T-helper 1 cell (primary cell): ENCODE measurements at places on chromosomes 16 and 17.
A peak's percentile ranks its signal among the peaks of the same experiment; 100 is the strongest.

DNA sequence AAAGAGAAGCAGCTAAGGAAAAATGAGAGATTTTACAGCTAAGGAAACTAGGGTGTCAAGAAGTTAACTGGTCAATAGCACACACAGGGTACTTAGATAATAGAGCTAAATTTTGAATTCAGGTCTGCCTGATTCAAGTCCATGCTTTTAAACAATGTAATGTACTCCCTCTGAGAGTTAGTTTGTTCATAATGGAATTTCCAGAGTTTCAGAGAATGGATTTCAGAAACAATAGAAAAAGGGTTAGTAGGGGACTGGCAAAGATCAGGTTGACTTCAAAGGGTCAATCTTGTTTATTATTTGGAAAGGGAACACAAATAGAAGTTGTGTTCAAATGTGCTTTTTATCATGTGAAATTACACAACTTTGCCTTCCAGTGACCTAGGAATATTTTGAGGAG lies 17.9 kb downstream of the NSRP1 start:
- no peak for DNase-seq

DNA sequence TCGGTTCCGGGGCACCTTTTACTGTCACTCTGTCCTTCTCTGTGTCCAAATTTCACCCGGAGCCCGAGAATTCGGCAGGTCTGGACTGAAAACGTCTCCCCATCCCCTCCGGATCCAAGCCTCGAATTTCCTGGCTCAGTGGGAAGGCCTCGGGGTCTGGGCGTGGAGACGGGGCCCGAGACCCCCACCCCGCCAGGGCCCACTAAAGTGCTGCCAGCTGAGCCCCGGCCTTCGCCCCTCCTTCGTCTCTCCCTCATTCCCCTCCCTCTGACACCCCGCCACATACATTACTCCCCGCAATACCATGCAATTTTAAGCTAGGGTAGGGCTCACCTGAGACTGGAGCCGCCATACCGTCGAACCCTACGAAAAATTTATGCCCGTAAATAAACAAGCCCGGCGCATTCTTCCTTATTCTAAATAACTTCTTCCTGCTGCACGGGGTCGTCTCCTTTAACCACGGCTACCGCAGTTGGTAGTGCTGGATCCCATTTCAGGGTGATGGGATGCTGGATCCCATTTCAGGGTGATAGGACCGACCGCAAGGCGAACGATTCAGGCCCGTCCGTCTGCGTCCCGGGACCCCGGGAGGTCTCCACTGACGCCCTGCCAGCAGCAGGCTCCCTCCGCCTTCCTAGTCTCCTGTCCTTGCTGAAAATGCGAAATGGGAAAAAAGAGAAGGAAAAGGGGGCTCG lies 4.4 kb upstream of the OR1F1 start:
- no peak for DNase-seq

DNA sequence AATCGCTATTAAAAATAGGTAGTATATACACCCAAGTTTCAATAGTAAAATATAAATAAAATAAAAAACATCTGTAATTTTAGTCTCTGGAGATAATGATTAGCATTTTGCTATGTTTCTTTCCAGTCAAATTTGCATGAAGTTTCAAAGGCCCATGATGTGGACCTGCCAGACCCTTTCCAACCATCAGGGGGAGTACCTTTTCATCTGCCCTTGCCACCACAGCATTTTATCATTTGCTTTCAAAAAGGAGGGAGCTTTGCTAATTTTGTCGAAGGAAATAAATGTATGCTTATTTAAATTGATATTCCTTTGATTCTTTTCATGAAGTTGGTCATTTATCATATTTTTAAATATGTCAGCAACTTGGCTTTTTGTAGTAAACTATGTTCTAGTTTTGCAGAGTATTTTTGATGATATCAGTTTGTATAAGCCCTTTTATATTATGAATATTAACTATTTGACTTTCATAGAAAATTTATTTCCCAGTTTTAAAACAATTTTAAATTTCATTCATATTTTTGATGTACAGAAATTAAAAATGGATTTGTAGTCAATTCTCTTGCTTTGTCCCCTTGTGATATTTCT lies 115.2 kb upstream of the NETO2 start:
- no peak for DNase-seq

DNA sequence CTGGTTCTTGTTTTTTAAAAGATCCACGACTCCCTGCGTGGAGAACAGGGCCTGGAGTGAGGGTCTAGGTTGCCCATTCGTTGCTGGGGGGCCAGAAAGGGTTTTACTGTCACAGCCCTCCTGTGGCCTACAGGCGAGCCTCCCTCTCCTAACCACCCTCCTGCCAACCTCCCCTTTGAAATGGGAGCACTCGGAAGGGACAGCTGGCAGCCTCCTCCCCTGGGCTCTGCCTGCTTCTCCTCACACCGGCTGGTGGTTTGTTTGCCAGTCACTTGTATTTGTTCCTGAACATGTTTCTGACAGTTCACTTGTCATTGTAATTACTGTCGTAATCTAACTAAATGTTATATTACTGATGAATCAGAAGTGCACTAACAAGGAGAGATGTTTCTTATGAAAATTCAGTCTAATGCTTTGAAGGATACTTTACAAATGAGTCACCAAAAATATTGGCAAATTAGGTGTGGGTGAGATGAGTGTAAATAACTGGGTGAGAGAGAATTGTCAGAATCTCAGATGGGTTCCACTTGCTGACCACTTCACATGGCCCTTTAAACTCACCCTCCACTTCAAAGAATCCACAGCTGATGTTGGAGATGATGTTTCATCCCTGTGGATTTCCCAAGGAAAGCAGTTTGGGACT lies 2.7 kb upstream of the SPPL2C start:
- no peak for DNase-seq

GRCh38 chr17:68686108-68686988 lies 85.2 kb upstream of the FAM20A start:
- no peak for DNase-seq

GRCh38 chr17:68011199-68011665 lies 15.0 kb upstream of the C17orf58 start:
- DNase-seq: peak; percentile 50

GRCh38 chr17:79809530-79810129 lies 12.8 kb upstream of the CBX8 start:
- DNase-seq: no peak

DNA sequence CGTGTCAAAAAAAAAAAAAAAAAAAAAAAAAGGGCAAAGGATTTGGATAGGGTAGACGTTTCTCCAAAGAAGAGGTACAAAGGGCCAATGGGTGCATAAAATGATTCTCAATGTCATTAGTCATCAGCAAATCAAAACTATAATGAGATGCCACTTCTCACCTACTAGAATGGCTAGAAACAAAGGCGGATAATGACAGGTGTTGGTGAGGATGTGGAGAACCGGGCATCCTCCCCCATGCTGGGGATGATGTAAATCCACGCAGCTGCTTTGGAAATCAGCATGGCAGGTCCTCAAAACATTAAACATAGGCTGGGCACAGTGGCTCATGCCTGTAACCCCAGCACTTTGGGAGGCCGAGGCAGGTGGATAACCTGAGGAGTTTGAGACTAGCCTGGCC lies 9.4 kb downstream of the ITGAX start:
- DNase-seq: no peak

DNA sequence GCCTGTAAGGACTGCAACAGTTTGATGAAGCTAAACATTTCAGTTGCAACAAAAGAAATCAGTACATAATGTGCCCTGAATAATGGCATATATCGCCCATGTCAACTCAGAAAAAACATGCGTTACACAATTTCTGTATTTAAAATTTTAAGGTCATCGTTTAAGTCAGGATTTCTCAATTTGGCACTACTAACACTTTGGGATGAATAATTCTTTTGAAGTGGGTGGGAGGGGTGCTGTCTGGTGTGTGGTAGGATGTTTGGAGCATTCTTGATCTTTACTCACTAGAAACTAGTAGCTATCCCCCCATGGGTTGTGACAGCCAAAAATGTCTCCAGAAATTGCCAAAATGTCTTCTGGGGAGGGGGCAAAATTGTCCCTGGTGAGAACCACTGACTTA lies 50.7 kb upstream of the CNTNAP4 start:
- no peak for DNase-seq

GRCh38 chr17:10052106-10052813 lies 146.1 kb downstream of the GAS7 start:
- no peak for DNase-seq

DNA sequence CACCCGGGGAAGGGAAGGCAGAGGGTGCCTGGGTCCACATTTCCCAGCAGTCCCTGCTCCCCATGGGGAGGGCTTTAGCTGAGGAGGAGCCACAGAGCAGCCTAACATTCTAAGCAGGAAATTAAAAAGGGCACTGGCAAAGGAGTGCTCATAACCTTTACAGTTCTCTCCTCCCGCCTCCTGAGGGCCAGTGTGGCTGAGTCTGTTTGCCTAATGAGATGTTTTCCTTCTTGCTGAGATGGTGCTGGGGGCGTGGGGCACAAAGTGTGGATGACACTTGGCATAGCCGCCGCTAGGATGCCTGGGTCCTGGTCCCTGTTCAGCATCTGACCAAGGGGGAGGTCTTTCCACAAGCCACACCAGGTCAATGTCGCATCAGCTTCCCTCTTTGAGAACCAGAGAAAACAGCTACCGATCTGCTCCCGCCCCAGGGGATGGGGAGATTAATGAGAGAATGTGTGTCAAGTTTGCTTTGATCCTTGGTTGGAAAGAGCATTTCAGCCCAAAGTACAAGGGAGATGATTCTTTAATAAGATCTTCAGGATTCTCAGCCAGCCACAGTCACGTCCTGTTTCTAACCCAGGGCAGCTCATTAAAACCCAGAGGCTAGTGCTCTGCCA lies 5.8 kb downstream of the KIF18B start:
- DNase-seq: no peak

DNA sequence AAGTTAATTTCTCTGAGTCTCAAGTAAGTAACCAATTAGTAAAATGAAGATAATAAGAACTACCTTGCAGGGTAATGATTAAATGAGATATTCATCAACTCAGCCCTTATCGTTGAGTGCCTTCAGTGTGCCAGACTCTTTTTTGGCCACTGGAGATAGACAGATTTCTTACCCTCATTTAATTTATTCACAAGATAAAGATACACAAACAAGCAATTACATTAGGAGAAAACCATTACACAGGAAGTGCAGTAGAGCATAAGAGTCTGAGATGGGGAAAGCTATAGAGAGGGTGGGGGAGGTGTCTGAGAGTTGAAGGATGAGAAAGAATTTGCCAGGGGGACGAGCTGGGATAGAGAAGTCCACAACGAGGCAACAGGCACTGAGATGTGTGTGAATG lies 72.5 kb upstream of the BCAR1 start:
- DNase-seq: no peak

- peak; percentile 3 for DNase-seq
These were observed at the start of gene TPSG1 for GRCh38 chr16:1225051-1225451. Gene TPSG1 (minus strand): TSS chr16:1225268. CDS start chr16:1225252, 16 bp downstream.

DNA sequence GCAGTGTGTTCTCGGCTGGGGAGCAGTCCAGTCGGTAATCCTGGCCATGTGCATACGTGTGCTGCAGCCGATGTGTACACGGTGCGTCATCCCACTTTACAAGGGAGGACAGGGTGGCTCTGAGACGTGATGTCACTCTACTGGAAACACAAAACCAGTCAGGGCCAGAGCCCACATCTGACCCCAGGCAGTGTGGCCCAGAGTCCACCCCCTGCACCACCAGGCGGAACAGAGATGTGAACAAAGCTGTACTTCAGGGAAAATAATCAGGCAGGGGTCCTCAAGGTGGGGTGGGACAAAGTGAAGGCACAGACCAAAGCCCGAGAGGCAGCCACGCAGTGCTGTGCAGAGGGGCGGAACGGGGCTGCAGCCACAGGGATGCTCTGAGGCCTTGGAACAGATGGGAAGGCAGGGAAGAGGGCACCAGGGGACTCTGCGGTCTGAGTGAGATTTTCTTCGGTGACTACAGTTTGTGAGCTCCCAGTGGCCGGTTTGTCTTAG lies 181.5 kb downstream of the ZNF423 start:
- DNase-seq: no peak

- no peak for DNase-seq
These were observed 50.3 kb downstream of the KPNA2 start for GRCh38 chr17:68085771-68086381.

DNA sequence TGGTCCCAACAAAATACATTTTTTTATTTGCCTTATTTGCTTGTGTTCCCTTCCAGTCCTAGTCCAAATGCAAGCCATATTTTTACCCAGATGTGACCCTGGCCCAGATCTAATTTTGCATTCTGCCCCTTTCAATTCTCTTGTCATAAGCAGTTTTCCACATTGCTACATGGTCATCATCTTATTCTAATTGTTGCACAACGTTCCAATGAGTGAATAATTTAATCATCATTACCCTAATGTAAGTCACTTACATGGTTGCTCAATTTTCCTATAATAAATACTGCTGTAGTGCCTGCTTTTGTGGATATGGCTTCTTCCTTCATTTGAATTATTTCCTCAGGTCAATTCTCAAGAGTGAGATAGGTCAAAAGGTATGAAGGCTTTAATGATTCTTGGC lies 12.8 kb downstream of the RSAD1 start:
- no peak for DNase-seq

GRCh38 chr17:82097184-82097918 lies 685 bp downstream of the FASN start:
- no peak for DNase-seq

GRCh38 chr17:55294042-55294751 lies 29.4 kb downstream of the HLF start:
- no peak for DNase-seq

DNA sequence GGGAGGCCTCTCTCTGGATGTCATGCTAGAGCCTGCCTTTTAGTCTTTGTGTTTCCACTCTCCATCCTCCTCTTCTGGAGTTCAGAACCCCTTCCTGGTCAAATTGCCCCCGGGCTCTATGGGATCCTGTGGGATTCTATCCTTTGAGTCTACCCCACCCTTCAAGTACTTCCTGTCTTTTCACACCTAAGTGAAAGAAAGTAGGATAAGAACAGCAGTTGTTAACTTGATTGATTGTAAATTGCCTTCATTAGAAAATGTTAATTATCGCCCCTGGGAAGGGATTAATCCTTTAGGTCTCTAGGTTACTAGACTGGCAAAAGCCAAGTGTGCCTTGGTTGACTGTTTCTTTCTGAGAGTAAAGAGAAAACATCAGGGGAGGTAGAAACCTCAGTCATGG lies 30.1 kb downstream of the PRKCB start:
- no peak for DNase-seq

- no peak for DNase-seq
These were observed 188.0 kb upstream of the TNRC6C start for GRCh38 chr17:77770331-77771105.

DNA sequence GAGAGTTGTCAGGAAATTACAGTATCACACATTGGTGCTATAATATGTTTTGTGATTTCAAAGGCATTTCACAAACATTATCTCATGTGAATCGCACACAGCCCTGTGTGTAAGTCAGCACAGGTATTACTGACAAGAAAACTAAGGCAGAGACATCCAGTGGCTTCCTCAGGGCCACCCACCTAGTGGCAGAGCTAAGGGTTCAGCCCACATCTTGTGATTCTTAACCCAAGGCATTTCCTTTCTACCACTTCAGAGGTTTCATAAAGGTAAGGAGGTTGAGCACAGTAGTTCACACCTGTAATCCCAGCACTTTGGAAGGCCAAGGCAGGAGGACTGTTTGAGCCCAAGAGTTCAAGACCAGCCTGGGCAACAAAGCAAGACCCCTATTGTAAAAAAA lies 58.2 kb downstream of the STX8 start:
- DNase-seq: peak; percentile 5

- DNase-seq: no peak
These were observed 636 bp downstream of the WWOX start for GRCh38 chr16:78100112-78100467.
